Stimulated activated CD4-positive, alpha-beta T cell treated with anti-CD3 and anti-CD28 coated beads, Interleukin-1b, Interleukin-23, amount 100 ng/mL, for 1 hour (primary cell): ENCODE measurements at places on chromosomes 12 and 14.

DNA sequence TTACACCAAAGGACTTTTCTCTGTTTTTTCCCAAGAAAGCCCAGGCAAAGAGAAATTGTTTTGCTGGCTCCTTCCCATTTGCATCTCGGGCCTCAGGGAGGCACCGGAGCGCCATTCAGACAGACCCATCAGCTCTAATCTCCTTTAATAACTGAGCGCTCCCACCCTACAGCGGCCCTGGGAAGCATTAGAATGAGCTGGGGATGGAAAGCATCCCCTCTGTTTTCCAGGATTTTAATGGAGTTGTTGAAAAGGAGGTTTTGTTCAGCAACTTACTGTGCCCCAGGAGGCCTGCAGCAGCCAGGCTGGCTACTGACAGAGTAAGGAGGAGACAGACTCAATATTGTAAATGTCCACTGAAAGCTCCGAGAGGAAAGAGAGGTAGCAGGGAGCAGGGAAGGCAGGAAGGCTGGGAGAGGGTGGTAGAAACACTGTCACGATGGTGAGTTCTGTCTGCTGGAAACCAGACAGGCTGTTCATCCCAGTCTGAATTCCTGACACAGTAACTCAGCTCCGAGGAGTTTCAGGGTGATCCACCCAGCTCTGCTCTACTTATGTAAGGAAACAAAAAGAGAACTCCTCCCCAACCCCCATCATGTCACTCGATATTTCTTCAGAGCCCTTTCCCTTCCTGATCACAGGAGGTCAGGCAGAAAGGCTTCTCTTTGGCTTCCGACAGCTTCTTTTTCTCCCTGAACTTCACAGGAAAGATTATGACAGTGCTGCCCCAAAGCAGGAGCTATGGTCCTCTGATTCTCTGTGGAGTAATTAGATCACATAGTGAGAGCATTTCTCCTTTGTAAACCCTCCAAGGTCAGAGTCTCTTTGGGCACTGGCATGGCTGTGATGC is 62.5 kb upstream of the TMEM132D start:
- DNase-seq = no peak

- DNase-seq = no peak
These were observed 15.1 kb downstream of the NDUFA9 start for GRCh38 chr12:4663971-4664505.

- no peak for DNase-seq
These were observed 1.2 kb upstream of the IRAK3 start for GRCh38 chr12:66187821-66188220.

- no peak for DNase-seq
These were observed 3.5 kb downstream of the PTPN21 start for GRCh38 chr14:88551094-88551870.

DNA sequence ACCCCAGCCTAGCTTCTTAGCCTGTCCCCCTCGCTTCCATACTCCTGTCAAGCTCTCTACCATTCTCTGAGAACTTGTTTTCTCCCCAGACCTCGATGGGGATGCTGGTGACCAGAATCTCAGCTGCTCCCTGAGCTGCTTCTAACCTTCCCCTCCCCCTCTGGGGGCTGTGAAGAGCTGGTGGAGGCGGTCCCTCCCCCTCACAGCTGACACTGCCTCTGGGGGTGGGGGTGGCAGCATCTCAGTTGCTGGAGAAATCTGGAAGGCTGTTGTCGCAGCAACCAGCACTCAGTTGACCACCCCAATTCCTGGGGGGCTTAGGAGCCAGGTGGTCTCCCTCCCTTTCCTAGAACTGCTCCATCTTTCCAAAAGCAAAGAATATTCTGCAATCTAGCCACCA is 4.7 kb downstream of the PPP1R1A start:
- no peak for DNase-seq

DNA sequence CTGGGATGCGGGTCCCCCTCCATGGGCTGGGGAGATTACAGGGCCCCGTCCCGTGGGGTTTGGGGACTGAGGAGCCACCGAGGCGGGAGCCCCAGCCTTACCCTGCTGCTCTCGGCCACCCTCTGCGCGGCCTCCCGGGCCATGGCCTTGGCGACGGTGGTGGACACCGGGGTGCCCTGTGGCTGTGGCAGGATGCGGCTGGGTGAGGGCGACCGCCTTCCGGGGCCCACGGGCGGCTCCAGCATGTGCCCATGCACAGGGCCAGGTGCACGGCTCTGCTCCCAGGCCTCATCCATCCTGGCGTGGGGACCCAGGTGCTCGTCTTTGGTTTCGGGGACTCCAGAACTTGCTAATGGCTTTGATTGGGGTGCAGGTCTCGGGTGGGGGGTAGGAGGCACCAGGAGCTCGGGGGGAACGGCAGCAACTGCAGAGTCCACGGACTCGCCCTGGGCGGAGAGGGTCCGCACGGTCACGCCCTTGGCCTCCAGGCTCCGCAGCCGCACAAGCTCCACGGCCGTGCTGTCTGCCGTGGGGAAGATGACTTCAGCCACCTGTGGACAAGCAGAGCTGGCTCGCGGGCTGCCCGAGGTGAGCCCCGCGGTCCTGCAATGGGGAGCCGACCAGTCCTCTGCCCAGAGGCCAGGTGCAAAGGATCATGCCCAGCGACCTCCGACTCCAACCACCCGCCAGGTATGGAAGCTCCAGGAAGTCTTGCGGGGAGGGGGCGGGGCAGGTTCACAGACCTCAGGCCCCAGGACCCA is 99.2 kb downstream of the PIWIL1 start:
- DNase-seq = no peak

DNA sequence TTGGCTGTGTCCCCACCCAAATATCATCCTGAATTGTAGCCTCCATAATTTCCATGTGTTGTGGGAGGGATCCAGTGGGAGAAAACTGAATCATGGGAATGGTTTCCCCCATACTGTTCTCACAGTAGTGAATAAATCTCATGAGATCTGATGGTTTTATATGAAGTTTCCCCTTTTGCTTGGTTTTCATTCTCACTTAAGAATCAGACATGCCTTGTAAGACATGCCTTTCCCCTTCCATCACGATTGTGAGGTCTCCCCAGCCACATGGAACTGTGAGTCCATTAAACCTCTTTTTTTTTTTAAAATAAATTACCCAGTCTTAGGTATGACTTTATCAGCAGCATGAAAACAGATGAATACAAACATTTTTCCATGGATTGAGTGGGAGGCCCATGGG is 652.9 kb downstream of the ETNK1 start:
- no peak for DNase-seq

DNA sequence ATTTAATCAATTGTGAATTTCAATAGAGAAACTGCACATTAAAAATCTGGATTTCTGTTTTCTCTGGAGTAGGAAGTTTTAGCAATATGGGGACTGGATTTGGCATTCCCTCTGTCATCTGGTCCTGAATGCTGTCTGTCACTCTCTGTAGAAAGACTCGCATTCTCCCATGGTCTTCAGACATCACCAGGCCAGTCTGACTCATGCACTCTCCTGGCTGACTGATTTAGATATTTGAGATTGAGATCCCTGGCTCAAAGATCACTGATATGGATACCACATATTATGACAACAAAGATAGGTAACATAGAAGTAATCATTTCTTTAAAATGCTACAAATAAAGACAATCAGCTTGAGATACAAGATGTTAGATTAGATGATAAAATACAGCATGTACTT is 524.5 kb downstream of the GALC start:
- no peak for DNase-seq

- DNase-seq = no peak
These were observed 323.3 kb downstream of the TMEM117 start for GRCh38 chr12:44159216-44159615.
